ENCODE measurements at places on chromosomes 11 and 22. TPM values are rescaled to one million over a fixed set of nuclear protein-coding genes. Genes with fewer than 3 reads are reported as not detected.

MIAT gene
- 0.63 TPM for polyA plus RNA-seq

OR51D1 gene
- polyA plus RNA-seq: not detected

MADD gene
- polyA plus RNA-seq: 15.2 TPM

OVOL1 gene
- polyA plus RNA-seq: not detected

- no peaks in the 10 kb centered on the region for H3K4me1 ChIP-seq
- no peaks in the 10 kb centered on the region for H3K27me3 ChIP-seq
- no peak overlapping the region for H3K4me3 ChIP-seq
- no peak for DNase-seq
These were observed 479.0 kb downstream of the NELL1 start for GRCh38 chr11:21148376-21148775.

DNA sequence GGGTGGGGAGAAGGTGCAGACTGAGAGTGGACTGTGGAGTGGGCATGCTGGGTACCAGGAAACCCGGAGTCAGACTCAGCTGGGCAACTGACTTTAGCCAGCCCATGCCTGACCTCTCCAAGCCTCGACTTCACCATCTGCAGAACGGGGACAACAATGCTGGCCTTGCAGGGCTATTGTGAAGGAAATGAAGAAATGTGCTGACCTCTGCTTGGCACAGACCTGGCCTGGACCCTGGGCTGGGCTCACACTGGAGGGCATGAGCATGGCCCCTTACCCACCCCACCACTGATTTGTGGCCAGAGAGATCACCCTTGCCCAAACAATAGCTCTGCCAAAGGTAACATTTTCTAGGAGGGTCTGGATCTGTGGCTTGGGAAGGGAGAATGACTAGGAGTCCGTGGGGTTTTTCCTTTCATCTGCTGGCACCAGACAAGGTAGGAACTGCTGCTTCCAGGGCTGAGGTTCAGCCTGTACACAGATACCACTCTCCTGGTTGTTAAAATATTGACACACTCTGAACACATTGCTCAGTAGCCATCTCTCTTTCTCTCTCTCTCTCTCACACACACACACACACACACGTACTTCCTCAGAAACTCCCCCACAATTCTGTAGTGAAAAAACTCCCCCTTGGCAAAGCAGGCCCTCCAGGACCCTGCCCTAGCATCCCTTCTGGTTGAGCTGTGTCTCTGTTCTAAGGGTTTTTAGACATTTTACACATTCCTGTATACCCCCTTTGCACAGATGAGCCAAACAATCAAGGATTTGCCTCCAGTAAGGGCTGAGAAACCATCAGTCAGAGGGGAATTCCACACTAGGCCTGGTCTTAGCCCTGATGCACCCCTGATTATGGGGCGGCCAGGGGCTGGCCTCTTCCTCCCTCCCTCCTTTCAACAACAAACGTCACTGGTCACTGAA, 1.0 kb downstream of the MOGAT2 start:
- no peaks in the 10 kb centered on the region for H3K4me1 ChIP-seq
- H3K36me3 ChIP-seq: no peaks in the 10 kb centered on the region
- H3K4me3 ChIP-seq: no peak overlapping the region
- H3K27me3 ChIP-seq: peaks cover 2% of the 10 kb centered on the region
- peak overlapping the region; percentile 14 for H3K27ac ChIP-seq

GRCh38 chr11:85784480-85785265, 26.3 kb downstream of the SYTL2 start:
- H3K4me1 ChIP-seq: peaks cover 34% of the 10 kb centered on the region
- DNase-seq: no peak
- H3K36me3 ChIP-seq: peaks cover 6% of the 10 kb centered on the region
- no peaks in the 10 kb centered on the region for H3K27me3 ChIP-seq

DNA sequence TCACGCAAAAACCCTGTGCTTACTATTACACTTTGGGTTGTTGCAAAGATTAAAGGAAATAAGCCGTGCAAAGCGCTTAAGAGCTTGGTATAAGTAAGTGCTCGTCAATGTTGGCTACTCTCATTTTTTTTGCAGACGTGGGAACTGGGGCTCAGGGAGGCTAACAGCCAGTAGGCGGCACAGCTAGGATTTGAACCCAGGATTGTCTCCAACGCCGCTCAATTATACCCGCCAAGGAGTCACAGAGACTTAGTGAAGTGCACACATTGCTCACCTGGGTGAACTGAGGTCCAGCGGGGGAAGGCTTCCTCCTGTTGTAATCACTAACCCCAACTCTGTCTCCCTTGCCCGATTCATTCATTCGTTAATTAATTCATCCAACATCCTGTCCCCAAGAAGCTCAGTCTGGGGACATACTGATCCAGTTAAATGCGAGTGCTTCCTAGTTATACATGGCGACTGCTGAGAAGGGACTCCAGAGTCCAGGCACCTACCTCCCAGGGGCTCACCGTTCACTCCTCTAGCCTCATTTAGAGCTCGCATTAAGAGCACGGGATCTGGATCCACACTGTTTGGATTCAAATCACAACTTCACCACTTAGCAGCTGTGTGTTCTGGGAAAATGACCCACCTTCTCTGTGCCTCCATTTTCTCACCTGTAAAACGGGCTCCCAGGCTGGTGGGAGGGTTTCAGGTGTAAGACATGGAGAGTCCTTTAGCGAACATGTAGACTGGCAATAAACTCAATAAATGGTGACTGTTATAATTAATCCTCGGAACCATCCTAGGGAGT, 838 bp upstream of the MTFP1 start:
- peak overlapping the region; percentile 100 for H3K27ac ChIP-seq
- peaks cover 54% of the 10 kb centered on the region for H3K4me1 ChIP-seq
- H3K4me3 ChIP-seq: peak overlapping the region; percentile 98

- H3K4me1 ChIP-seq: peaks cover 4% of the 10 kb centered on the region
- H3K36me3 ChIP-seq: no peaks in the 10 kb centered on the region
- H3K27ac ChIP-seq: no peak overlapping the region
- DNase-seq: no peak
These were observed 4.5 kb upstream of the STK33 start for GRCh38 chr11:8598506-8598905.

DNA sequence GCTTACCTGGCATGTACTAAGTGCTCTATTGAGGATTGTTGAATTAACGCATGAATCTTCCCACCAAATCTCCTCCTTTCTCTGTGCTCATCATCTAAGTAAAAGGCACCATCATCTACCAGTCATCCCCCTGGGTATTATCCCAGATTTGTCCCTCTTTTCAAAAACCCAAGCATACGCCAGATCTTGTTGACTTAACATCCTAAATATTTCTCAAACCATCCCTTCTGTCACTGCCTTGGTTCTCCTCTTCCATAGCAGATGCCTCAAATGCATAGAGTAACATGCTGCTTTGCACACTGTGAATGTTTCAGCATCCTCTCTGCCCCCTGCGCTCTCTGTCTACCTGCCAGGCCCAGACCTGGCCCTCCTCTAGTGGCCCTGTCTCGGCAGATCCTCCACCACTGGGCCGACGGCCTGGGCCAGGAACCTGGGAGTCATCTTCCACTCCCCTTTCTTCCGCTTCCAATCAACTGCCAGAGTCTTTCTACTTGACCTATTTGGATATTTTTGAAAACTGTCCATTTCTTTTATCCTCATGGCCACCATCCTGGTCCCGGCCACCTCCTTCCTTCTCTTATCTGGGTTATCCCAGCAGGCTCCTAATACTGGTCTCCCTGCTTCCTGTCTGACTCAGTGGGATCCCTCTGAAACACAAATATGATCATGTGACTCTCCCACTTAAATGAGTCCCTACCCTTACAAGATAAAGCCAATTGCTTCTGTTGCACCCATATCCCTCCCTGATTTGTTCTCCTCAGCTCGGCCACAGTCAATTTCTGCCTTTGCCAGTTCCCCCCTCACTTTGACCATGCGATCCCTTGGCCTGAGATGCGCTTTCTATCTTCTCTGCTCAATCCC, 3.4 kb upstream of the TAB1 start:
- H3K27ac ChIP-seq: no peak overlapping the region
- DNase-seq: no peak
- H3K4me1 ChIP-seq: peaks cover 3% of the 10 kb centered on the region
- H3K4me3 ChIP-seq: no peak overlapping the region
- H3K27me3 ChIP-seq: no peaks in the 10 kb centered on the region

DNA sequence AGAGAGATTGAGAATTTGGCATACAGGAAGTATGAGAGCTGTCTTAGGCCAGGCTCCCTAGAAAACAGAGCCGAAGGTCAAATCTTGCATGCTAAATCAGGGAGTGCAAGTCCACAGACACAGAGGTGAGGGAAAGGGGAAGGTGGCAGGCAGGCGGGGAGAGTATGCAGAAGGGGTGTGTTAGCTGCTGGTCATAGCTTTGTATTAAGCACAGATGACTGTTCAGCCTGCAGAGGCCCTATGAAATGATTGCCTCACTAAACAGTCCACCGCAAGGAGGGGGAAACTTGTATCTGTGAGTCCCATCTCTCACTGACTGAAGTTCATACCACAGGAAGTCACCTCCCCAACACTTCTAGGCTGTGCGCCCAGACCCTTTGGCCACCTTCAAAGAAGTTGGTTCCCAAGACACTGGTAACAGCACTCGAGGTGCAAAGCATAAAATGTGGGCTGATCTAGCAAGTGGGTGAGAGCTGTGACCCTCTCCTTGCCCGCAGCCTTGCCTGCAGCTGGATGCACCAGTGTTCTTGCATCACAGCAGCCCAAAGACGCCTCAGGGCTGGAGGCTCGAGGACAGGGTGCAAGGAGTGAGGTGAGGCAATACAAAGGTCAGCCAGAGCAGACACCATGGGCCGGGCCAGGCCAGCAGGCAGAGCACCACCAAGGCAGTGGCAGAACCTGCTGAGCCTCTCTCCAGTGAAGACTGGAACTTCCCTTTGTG, 115.3 kb upstream of the TBCEL start:
- peaks cover 4% of the 10 kb centered on the region for H3K27me3 ChIP-seq
- H3K36me3 ChIP-seq: no peaks in the 10 kb centered on the region
- DNase-seq: peak; percentile 5
- H3K27ac ChIP-seq: no peak overlapping the region

GRCh38 chr22:46812034-46812605, 49.7 kb downstream of the TBC1D22A start:
- no peaks in the 10 kb centered on the region for H3K27me3 ChIP-seq
- H3K4me1 ChIP-seq: peaks cover 29% of the 10 kb centered on the region
- H3K36me3 ChIP-seq: peaks cover 17% of the 10 kb centered on the region
- no peak overlapping the region for H3K27ac ChIP-seq

DNA sequence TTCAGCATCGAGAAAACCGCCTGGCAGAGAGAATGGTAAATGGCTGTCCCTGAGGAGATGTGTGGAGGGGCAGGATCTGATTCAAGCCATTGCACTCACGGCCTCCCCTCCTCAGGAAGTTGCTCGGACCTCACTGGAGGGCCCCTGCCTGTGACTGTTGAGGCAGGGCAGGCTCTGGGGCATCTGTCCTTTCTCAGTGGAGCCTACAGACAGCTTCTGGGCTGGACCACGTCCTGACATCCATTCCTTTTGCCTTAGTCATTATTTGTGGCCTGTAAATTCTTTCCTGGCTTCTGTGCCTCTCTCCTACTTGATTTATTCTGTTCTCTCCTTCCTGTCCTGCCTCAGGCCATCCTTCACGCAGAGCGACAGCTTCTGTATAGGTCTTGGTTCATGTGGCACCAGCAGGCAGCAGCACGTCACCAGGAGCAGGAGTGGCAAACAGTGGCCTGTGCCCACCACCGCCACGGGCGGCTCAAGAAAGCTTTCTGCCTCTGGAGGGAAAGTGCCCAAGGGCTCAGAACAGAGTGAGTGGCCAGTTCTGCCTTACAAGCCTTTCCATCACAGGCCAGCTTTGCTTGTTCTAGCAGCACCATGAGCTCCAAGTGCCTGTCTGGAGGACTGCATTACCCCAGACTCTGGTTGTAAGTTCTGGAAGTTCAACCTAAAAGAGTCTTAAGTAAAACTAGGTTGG, 59.6 kb downstream of the PISD start:
- no peak overlapping the region for H3K27ac ChIP-seq
- peaks cover 3% of the 10 kb centered on the region for H3K4me1 ChIP-seq
- no peak for DNase-seq
- no peak overlapping the region for H3K4me3 ChIP-seq
- H3K27me3 ChIP-seq: no peaks in the 10 kb centered on the region

GRCh38 chr11:71183878-71184277, 68.5 kb downstream of the SHANK2 start:
- H3K27me3 ChIP-seq: peaks cover 13% of the 10 kb centered on the region
- H3K27ac ChIP-seq: no peak overlapping the region
- no peak for DNase-seq
- no peaks in the 10 kb centered on the region for H3K4me1 ChIP-seq
- H3K36me3 ChIP-seq: no peaks in the 10 kb centered on the region

DNA sequence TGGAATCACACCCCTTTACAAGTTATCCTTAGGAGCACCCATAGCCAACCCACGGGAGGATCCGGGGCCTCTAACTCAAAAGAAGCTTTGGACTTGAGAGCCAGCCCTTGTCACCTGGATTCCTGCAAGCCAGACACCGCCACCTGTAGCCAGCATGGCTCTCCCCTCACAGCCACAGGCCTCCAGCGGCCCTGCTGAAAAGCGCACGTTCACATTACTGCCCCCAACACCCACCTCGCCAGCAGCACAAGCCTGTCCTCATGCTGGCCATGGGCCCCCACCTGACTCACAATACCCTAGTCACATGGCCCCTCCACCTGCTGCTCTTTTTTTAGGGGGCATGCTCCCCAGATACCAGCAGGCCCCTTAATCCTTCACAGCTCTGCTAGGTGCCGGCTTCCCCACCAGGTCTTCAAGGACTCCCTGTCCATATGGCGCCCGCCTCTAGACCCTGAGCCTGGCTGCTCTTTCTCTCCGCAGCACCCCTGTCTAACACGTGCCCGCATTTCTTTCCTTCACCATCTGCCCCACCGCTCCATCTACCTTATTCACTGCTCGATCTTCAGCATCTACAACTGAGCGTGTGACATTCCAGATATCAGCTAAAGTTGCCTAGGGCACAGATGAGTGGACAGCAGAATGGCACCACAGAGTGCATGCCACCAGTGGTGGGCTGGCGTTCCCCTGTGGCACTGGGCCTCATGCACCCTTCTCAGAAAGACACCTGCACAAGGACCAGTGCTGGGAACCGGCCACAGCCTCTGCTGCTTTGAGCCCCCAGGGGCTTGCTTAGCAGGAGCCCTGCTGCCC, 6.6 kb downstream of the CARS1 start:
- no peak for DNase-seq
- no peak overlapping the region for H3K4me3 ChIP-seq
- H3K36me3 ChIP-seq: no peaks in the 10 kb centered on the region

GRCh38 chr11:125950696-125951651, 5.1 kb downstream of the VSIG10L2 start:
- no peaks in the 10 kb centered on the region for H3K4me1 ChIP-seq
- DNase-seq: no peak
- peaks cover 7% of the 10 kb centered on the region for H3K27me3 ChIP-seq
- no peak overlapping the region for H3K27ac ChIP-seq
- no peak overlapping the region for H3K4me3 ChIP-seq
- no peaks in the 10 kb centered on the region for H3K36me3 ChIP-seq

GRCh38 chr11:117239295-117239694, 6.8 kb downstream of the RNF214 start:
- H3K36me3 ChIP-seq: peaks cover 55% of the 10 kb centered on the region
- DNase-seq: no peak
- peaks cover 2% of the 10 kb centered on the region for H3K4me1 ChIP-seq
- H3K27me3 ChIP-seq: no peaks in the 10 kb centered on the region
- no peak overlapping the region for H3K4me3 ChIP-seq

- DNase-seq: no peak
- H3K36me3 ChIP-seq: no peaks in the 10 kb centered on the region
- no peak overlapping the region for H3K27ac ChIP-seq
- H3K4me3 ChIP-seq: no peak overlapping the region
- peaks cover 8% of the 10 kb centered on the region for H3K27me3 ChIP-seq
- H3K4me1 ChIP-seq: no peaks in the 10 kb centered on the region
These were observed 14.4 kb downstream of the USH1C start for GRCh38 chr11:17529844-17530185.

- H3K27me3 ChIP-seq: peaks cover 18% of the 10 kb centered on the region
- peak overlapping the region; percentile 51 for H3K27ac ChIP-seq
- peaks cover 6% of the 10 kb centered on the region for H3K4me1 ChIP-seq
- H3K36me3 ChIP-seq: no peaks in the 10 kb centered on the region
- H3K4me3 ChIP-seq: peak overlapping the region; percentile 87
These were observed 1.3 kb downstream of the WEE1 start for GRCh38 chr11:9574622-9575259.
